ENCODE measurements at places on chromosomes 5 and 9. TPM values are rescaled to one million over a fixed set of nuclear protein-coding genes. Genes with fewer than 3 reads are reported as not detected.

The SPINK4 gene
- not detected for total RNA-seq

DNA sequence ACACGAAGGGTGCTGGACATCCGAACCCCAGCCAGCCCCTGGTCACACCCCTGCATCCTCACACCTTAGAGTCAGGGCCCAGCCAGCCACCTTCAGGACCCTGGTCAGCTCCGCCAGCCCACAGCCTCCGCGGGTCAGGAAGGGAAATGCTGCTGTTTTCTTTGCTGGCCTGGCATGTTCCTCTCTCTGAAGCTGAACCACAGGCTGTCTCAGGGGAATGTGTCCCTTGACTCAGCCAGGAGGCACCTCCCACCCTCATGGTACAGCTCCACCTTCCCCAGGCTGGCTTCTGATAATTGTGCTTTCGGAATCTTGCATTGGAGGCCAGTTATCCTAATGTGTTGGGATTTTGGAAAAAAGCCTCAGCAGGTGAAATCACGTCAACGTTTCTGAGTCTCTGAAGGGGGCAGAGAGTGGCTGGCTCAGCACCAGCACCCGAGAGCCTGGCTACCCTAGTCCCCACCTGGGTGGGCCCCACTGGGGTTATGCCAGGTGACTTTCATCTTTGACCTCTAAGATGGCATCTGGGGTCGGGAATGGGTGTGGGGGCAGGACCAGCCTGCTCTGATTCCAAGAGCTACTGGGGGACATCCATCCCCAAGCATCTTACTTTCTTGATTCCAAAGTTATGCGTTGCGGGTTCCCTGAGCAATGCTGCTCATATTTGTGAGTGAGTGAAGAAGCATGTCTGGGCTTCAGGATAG lies 9.8 kb upstream of the OLFM1 start:
- peak; percentile 43 for DNase-seq

DNA sequence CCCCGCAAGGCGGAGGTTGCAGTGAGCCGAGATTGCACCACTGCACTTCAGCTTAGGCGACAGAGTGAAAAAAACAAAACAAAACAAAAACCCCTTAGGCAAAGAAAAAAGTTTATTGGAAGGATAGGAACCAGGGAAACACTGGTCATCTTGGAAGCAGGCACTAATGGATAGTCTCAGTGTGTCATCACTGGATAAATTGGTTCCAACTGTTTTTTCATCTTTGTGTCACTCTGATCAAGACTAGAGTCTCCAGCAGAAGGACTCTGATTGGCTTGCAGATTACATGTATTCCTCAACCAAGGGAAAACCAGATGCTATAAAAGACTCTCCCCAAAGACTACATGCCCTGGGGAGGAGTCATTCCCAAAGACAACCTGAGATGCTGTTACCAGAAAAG lies 35.0 kb upstream of the HMHB1 start:
- no peak for DNase-seq

The ZNF879 gene
- 21.8 TPM for total RNA-seq

The CD14 gene
- total RNA-seq, result 23.7 TPM

GRCh38 chr5:24804221-24804681 lies 159.5 kb upstream of the CDH10 start:
- DNase-seq, result no peak

The CCDC107 gene
- total RNA-seq, result 19.0 TPM

GRCh38 chr5:8870959-8871355 lies 674.9 kb downstream of the SEMA5A start:
- DNase-seq, result no peak

The FABP6 gene
- 1.5 TPM for total RNA-seq

- no peak for DNase-seq
These were observed 84.8 kb downstream of the PJA2 start for GRCh38 chr5:109324931-109325330.

- DNase-seq, result no peak
These were observed 487.8 kb upstream of the NUDT12 start for GRCh38 chr5:104050436-104050835.

- no peak for DNase-seq
These were observed 39.8 kb downstream of the RBM27 start for GRCh38 chr5:146243247-146243646.

- peak; percentile 37 for DNase-seq
These were observed 157.3 kb downstream of the ADAMTS12 start for GRCh38 chr5:33734537-33734936.

The ACOT12 gene
- total RNA-seq, result 0.31 TPM

- no peak for DNase-seq
These were observed 65.8 kb downstream of the KCTD16 start for GRCh38 chr5:144236499-144236898.

The GSN gene
- 206 TPM for total RNA-seq

- no peak for DNase-seq
These were observed 558 bp downstream of the GRPEL2 start for GRCh38 chr5:149345892-149346222.

The F2RL2 gene
- not detected for total RNA-seq

The SLC9A3 gene
- 2.3 TPM for total RNA-seq

DNA sequence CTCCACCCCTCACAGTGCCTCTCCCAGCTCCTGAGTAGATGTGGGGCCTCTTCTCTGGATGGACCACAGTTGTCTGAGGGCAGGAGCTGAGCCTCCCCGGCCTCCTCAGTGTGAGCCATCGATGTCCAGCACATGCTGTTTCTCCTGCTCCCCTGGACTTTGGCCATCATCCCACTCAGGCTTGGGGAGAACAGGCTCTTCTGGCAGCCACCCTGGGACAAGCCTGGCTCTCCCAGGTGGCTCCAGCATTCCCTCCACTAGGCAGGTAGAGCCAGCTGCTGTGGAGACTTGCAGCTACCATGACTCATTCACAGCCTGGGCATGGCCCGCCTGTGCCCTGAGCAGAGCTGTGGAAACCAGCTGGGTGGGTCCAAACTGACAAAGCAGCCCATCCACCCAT lies 77.0 kb downstream of the CSNK1A1 start:
- DNase-seq, result no peak

- no peak for DNase-seq
These were observed 118.7 kb downstream of the PSD2 start for GRCh38 chr5:139914218-139914807.

The IFNE gene
- total RNA-seq, result 0.47 TPM

- DNase-seq, result no peak
These were observed 6.8 kb downstream of the HAND1 start for GRCh38 chr5:154470947-154471870.

DNA sequence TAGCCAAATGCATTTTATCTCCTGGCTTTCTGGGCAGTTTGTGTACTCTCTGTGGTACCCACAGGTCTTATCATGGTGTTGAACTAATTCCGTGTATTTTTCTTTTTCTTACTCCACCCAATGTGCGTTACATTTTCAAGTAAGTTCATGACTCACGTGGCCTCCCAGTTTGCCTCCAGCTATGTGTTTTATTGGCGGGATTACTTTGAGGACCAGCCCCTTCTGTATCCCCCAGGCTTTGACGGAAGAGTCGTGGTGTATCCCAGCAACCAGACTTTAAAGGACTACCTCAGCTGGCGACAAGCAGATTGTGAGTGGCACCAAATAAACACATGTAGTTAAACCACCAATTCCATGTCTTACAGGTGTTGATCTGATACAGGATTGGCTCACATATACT lies 3.2 kb downstream of the THG1L start:
- no peak for DNase-seq

The ITK gene
- 0.93 TPM for total RNA-seq

- no peak for DNase-seq
These were observed 12.0 kb upstream of the ASS1 start for GRCh38 chr9:130432796-130433167.

DNA sequence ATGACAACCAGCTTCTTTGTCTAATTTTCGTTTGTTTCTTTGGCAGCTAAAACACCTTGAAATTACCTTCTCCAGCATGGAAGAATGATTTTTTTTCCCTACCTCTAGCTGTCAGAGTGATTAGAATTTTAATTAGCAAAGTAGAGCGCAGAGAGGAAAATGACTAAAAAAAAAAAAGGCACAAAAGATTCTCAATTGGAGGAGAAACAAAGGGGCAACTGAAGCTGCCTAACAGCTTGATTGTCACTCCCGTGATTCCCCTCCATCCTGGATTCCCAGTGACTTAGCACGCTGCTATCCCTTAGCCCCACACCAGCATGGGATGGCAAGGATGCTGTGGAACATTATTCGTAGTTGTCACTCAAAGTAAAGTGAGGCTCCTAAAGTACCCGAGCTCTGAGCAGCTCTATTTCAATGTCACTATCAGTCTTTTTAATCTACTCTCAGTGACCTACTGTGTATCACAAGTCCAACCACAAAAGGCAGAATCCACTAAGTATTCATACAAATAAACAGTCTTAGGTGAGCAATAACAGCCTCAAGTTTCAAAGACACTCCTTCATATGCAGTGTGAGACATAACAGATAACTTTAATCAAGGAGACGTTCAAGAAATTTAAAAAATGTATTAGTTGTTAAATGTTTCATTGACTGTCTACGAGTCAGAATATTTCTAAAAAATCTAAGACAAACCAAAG lies 710.0 kb upstream of the GRAMD2B start:
- no peak for DNase-seq

GRCh38 chr9:27634879-27635278 lies 61.6 kb upstream of the C9orf72 start:
- DNase-seq, result no peak

DNA sequence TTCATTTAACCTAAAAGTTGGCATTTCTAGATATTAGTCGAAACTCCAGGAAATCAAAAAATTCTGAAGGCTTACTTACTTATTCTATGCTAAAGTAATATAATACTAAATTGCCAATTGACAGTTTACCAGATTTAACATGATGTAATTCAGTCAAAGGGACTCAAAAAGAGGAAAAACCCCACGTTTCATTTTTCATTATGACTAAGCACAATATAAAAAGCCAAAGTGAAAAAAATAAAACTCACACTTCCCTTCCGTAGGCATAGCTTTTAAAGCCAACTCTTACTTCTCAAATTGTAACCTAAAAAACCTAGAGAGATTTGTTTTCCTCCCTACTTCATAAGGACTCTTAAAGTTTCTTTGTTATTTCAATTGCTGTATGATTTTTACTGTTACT lies 146.6 kb downstream of the RAPGEF6 start:
- no peak for DNase-seq

DNA sequence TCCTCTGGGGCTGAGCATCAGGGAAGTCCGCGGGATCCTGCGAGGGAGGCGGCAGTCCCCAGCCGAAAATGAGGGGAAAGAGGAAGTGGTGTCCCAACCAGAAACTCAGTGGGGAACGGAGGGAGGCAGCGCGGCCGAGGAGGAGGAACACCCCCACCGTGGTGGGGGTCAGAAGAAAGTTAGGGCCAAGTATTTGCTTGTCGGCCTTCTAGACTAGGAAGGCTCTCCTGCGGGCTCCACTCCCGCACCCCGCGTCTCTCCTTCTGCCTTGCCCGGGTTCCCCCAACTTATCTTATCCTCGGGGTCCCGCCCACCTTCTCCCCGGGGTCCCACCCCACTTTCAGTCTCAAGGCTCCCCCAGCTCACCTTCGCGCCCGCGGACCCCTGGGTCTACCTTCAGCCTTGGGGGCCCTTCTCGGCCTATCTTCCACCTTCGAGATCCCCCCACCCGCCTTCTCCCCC lies 557 bp upstream of the PHF2 start:
- peak; percentile 63 for DNase-seq

- DNase-seq, result no peak
These were observed 450.2 kb upstream of the ZNF608 start for GRCh38 chr5:125196481-125197111.

The NPR2 gene
- total RNA-seq, result 23.4 TPM

The GNE gene
- 22.7 TPM for total RNA-seq

DNA sequence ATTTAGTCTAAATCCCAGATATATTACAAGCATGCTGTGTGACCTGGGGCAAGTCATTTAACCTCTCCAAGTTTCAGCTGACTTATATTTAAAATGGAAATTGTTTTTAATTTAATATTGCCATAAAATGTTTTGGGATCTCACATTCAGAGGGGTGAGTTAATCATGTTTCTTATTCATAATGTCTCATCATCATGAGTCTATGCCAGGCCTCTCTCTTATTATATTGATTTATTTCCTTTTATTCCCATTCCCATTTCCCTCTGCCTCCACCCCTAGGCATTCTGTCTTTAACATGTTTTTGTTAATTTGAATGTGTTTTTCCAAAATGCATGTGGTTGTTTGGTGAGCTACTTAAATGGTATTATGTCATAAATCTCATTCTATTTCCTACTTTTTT lies 39.0 kb upstream of the TTC1 start:
- DNase-seq, result no peak

- no peak for DNase-seq
These were observed 151.8 kb upstream of the GPR151 start for GRCh38 chr5:146667633-146668272.

The NEUROG1 gene
- total RNA-seq, result not detected

- peak; percentile 29 for DNase-seq
These were observed 39.4 kb downstream of the LURAP1L start for GRCh38 chr9:12813960-12814876.

GRCh38 chr5:97338729-97339128 lies 155.7 kb upstream of the RIOK2 start:
- no peak for DNase-seq

- no peak for DNase-seq
These were observed 20.2 kb downstream of the OLFM1 start for GRCh38 chr9:135107581-135108235.

The FAM200C gene
- 11.1 TPM for total RNA-seq

The TEX48 gene
- total RNA-seq, result 44.0 TPM

DNA sequence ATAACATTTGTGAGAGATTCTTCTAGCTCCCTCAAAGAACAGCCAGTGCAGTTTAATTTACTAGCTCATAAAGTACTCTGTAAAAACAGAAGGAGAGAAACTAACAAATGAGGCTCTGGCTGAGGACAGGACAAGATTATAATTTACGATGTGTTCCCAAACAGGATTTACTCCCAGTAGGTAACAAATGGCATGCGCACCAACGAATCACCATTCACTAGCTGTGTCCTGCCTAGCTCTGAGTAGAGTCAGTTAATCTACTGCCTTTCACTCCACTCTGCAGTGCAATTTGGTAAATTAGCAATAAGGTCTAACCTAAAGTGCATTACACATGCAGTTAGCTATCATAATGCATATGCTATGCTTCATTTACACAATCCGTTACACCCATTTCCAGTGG lies 497.4 kb upstream of the CCNG1 start:
- DNase-seq, result no peak

DNA sequence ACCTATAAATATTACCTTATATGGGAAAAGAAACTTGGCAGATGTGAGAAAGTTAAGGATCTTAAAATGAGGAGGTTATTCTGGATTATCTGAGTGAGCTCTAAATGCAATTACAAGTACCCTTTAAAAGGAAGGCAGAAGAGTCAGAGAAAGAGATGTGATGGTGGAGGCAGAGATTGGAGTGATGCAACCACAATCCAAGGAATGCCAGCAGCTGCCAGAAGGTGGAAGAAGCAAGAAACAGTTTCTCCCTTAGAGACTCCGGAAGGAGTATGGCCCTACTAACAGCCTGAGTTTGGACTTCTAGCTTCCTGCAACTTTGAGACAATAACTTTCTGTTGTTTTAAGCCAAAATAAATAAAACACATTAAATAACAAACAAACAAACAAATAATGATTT lies 108.7 kb upstream of the PRLR start:
- no peak for DNase-seq

All from testis (tissue), 5 donors.